ENCODE measurements at places on chromosomes 12 and 14.

DNA sequence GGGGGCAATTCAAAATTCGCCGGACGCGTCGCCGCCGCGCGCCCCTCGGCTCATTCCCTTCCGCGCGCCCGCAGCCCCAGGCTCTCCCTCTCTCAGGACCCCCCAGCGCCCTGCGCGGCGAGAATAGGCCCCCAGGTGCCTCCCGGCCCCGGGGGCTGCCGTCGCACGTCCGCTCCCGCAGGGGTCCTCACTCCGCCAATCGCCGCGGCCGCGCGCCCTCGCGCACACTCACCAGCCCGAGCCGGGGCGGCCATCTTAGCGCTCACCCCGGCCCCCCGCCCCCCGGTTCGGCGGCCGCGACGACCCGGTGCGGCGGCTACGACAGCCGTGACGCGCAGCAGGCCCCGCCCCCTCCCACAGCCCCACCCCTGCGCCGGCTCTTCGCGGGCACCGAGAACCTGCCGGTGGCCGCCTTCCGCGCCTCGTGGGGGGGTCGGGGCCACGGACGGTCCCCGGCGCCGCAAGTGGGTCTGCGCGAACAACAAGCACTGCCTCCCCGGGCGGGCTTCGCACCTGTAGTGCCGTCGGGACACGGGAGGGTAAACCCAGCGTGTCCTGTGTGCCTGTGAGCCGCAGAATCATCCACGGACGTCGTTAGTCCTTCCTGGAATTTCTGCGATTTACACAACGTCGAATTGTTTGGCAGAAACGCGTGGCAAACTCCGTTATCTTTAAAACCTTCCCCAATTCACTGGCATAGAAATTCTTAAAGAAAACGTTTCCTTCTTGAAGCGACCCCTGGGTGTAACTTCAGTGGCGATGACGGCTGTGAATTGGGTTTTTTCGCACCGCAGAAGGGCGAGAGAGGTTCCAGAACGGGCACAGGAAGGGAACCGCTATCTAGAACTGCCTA, 2.5 kb downstream of the USP44 start:
- DNase-seq = no peak

DNA sequence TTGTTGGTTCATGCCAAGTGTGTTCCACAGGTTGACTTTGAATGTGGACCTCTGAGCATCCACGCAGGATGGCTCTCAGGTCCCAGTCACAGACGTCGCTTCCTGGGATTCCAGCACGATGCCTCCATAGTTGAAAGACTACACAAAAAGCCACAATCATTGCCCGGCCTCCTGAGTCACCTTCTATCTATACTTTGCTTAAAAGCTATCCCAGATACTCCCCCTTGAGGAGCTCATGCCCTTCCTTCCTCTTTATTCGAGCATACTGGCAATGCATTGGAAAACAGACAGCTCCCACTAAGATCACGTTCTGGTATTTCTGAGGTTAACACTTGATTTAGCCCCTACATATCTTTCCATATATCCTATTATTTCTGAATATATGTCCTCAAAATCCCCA, 40.1 kb downstream of the ZNF664 start:
- no peak for DNase-seq

DNA sequence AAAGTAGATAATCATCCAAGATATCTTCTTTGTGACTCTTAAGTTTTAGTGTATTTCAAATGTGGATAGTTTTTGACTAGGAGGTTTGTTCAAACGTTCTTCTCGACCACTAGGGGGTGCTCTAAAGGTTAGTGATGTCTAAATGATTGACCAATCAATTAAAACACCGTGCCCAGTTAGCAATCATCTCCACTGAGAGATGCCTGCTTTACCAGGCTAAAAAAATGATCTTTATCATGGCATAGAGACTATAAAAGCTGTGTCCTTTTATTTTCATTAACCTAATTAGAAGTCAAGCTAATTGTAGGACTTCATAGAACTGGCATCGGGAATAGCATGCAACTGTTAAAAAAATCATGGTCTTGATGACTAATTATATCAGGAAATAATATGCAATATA, 153.9 kb downstream of the PRKCH start:
- DNase-seq = no peak

GRCh38 chr14:36268121-36268520, 52.3 kb downstream of the MBIP start:
- no peak for DNase-seq

DNA sequence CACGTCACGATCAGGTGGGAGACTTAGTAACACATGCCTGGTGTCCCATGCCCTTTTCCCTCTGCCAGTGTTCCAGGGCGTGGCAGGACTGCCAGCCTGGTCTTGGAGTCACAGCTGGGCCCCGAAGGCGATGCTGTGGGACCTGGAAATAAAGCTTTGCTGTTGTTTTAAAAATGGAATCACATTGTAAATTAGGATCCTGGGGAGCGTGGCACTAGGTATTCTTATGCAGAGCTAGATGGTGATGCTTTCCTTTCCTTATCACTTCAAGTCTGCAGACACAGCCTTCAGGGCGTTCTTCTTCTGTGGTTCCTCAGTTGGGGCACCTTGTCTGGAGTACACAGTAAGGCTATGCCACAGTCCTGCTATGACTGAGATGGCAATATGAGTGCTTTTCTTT, 64.6 kb downstream of the BICD1 start:
- no peak for DNase-seq

- no peak for DNase-seq
These were observed 19.9 kb upstream of the BDKRB2 start for GRCh38 chr14:96184737-96185136.

DNA sequence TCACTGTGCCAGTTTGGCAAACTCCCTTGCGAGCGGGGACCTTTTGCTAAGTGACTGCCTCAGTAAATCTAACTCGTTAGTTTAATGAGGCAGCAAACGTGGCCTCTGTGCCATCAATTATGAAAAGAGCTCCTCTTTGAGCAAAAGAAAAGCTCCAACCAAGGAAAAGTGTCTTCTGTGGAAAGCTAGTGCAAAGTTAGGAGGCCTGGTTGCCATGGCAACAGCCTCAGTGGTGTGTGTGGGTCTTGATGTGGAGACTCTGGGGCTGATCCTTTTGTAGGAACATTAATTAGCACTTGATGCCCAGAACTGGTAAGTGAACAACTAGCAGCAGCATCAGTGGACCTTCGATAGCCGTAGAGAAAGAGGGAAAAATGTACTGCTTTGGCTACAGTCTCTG, 145.7 kb downstream of the CHST11 start:
- no peak for DNase-seq

DNA sequence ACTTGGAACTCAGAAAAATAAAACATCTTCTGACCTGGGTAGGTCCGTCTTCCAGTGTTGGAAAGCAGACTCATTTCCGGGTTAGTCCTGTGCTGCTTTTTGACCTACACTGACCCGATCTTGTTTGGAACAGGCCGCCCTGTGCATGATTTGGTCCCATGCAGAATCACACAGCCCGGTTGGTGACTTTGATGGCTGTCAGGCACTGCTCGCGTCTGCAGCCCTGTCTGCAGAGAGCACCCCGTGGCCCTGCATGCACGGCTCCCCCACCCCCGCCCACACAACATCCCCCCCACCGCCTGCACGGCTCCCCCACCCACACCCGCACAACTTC, 31.6 kb downstream of the PACS2 start:
- no peak for DNase-seq

DNA sequence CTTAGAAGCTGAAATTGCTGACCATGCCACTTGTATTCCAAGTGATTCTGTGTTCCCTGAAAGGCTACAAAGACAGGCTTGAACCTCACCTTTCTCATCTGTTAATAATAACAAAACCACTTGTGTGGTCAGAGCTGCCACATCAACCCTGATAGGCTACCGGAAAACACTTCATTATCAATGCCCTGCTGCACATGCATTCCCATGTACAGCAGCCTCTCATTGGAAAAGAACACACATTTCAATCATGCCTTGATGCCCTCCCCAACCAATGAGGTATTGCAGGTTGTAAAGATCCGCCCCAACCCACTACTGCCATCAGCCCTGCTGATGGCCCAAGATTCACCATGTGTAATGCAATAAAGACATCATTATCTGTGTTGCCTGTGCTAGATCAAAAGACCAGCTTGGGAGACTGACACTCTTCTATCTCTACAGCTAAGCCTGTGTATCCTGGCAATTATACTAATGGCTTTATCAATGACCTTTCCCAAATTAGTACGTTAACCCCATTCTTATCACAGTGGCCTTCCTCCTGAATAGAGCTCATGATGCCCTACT, 2.8 kb downstream of the GPR19 start:
- no peak for DNase-seq

DNA sequence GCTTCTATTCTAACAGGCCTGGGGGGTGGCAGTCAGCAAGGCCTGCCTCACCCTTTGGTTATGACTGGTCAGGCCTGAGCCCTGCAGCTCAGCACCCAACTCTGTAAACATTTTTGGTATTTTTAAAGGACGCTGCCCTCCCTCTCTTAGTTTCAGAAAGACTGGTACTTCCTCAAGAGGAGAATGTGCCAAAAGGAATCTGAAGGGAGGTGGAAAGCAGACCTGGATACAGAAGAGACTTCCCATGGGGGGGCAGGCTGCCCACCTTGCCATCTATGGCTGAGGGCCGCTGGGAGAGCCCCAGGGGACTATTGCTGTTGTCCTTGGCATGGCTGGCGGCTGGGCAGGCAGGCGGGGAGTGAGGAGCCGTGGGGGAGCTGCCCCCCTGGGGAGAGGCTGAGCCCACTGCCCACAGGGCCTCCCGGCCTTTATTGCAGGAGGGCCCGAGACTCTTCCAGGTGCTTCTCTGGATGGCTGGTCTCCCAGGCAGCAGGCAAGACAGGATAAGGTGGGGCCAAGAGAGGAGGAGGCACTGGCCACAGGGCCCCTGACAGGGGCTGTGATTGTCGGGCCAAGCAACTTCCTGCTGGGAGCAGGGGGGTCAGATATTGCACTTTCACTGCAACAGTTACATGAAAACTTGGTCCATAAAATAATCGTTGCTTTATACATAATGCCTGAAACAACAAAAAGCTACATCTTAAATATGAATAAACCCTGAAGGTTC, 3.5 kb downstream of the ARL6IP4 start:
- DNase-seq = no peak

Measured in omental fat pad (tissue), 4 donors.